ENCODE measurements at places on chromosomes 1 and 21.

DNA sequence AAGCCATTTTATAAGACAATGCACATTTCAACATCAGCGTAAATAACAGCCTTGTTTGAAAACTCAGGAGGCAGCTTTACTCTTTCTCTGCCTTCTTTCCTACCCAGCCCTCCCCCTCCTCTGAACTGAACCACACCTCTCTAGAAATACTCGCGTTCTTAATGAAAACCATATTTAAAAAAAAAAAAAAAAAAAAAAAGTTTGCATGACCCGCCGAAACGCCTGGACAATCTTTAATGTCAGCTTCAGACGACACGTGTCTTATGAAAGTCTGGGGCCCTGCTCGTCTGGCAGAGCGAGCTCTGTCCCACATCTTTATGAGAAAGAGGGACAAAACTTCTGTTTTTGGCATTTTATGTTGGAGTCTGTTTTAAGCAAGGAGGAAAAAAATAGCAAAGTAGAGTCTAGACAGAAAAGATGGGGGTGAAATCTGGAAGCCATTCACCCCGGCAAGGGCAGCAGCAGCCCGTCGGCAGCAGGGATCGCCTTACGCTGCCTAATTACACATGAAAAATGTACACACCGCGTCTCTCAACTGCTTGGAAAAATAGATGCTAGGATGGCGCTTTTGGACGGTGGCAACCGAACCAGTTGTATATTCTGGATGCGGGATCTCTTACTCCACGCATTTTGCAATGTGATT is 130.4 kb upstream of the ETS2 start:
- peak; percentile 26 for DNase-seq

GRCh38 chr1:183105449-183105848 is 80.6 kb upstream of the LAMC2 start:
- DNase-seq: peak; percentile 7

DNA sequence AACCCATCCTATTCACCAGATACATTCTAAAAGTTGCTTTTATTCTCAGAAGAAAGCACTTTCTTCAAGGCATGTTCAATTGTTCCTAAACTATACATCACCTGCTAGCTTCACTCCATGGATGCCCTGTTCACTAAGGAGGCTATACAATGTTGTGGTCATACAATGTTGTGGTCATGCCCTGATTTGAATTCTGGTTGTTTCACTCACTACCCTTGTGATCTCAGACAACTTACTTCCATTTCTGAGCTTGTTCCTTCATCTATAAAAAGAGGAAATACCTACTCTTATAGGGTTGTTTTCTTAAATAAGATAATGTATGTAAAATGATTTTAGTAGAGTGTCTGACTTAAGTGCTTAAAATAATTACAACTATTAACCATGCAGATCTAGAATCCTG is 19.7 kb downstream of the EDEM3 start:
- DNase-seq: no peak

GRCh38 chr1:116110567-116111523 is at the start of gene MAB21L3:
TSS of gene MAB21L3 (plus strand) at chr1:116111399. CDS start at chr1:116112616, 1,217 bp downstream.
- no peak for DNase-seq

DNA sequence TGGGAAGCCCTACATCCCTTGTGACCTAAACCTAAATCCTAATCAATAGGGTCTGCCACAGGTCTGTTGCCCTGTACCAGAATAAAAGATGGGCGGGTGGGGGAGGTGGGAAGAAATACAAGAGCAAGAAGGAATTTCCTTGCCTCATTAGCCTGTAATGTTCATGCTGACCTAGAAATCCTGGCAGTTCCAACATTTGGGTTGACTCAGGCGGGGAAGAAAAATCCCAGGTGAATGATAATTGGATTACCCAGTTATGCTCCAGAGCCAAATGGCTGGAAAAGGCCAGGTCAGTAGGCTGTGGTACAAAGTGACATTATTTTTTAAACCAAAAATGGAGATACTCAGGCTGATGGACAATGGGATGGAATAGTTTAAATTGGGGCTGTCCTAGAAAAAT is 27.3 kb upstream of the A3GALT2 start:
- no peak for DNase-seq

DNA sequence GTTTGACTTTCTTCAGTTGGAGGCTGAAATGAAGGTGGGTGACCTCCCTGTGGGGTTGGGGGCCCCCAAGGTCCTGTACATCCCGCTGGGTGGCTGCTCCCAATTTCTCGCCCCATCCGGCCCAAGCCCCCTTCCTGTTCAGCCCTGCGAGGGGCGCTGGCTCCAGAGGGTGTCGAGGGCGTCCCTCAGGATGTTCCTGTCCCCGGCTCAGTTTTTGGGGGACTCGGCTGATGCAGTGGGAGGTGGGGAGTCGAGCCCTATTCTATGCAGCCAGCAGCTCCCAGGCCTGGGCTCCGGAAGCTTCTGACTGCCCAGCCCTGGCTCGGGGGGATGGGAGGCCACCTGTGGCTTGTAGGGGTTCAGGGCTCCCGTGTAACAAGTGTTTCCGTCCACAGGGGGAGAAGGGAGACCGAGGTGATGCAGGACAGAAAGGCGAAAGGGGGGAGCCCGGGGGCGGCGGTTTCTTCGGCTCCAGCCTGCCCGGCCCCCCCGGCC is 38.2 kb downstream of the SLC19A1 start:
- DNase-seq: no peak

- DNase-seq: peak; percentile 94
Measured at GRCh38 chr1:54335755-54336108, 70.5 kb downstream of the SSBP3 start.

DNA sequence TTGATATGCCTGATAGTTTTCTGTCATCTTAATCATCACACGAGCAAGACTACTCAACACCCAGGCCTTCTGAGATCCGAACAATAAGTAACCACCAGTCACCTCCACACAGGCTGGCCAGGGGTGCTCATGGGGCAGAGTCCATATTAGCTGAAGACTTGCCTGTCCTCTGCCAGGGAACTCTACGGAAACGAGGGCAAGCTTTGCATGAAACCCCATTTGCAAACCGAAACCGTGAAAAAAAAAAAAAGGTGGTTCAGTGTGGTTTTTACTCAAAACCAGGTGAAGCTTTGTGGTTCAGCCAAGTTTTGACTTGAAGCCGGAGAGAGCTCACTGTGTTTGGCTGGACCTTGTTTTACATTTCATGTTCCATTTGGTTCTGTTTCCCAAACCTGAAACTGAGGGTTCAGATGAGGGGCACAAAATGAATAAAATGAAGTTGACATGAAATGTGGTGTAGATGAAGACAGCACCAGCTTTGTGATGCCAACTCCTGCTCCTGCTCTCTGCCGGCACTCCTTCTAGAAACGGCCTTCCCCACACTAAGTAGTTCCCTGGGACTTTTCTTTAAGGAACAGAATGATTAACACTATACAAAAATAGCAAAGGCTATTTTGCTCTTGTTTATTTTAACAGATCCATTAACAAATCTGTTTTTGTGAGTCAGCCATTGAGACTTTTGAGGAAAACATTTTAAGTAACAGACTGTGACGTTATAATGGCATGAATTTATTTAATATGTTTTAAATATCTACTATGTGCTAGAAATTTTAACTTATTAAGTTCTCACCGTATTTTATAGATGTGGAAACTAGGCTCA is 74.7 kb downstream of the RUNX1 start:
- DNase-seq: no peak
